Neural crest cell (in vitro differentiated cells): ENCODE measurements at places on chromosomes 16 and 17. TPM values are rescaled to one million over a fixed set of nuclear protein-coding genes. Genes with fewer than 3 reads are reported as not detected.

DNA sequence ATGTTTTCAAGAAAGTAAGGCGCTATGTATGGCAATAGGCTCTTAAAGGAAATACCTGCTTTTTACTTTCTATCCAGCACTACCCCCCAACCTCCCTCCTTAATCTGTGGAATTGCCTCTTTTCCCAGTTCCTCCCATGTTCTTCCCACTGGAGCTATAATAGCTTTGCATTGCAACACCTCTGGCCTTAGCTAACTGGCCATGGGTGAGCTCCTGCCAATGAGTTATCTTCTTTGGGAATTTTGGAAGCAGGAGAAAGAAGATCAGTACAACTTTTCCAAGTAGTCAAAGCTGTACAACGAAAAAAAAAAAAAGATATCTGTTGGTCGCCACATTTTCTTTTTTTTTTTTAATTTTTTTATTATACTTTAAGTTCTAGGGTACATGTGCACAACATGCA, 398.0 kb downstream of the NPIPA8 start:
- DNase-seq: no peak

- no peak for DNase-seq
Observed at GRCh38 chr17:6843241-6843880, 11.8 kb upstream of the TEKT1 start.

DNA sequence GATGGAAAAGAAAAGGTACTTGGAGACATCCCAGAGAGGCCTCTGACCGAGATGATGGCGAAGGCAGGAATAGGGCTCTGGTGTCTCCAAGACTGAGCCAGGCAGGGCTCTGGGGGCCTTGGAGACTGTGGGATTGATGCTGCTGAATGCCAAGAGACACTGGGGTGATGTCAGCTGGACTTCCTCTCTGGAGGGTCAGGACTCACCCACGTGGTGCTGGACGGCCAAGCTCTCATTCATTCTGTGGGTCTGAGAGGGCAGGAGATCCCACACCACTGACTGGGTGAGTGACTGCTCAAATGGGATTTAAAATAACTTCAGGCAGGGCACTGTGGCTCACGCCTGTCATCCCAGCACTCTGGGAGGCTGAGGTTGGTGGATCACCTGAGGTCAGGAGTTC, 64.8 kb downstream of the NT5M start:
- DNase-seq: no peak

DNA sequence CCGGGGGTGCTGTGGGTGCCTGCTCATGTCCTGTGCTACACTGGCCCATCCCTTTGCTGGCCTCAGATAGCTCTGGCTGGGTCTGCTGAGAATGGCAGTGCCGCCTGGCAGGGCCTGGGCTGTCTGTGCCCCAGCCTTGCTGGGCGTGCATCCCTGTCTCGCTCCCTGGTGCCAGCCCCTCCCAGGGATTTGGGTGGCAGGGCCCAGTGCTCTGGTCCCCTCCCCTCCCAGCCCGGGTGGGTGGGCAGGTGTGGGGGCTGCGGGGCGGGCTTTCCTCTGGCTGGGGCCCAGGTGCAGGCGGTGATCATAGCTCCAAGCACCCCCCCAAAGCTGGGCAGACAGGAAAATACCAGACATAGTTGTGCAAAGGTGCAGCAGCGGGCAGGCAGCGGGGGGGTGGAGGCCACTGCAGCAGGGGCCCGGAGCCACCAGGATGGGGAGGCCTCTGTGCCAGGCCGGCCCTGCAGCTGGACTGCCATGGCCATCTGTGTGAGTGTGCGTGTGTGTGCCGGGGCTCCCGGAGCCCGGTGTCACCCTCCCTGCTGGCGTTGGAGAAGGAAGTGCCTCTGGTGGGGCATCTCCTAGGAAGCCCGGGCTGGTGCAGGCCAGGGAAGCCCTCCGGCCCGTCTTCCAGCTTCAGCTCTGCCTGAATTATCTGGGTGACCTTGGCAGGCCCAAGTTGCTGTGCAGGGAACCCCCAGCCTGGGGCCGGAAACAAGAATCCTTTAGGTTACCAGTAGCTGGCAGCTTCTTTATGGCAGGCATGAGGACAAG, 7.4 kb downstream of the GLIS2 start:
- no peak for DNase-seq

DNA sequence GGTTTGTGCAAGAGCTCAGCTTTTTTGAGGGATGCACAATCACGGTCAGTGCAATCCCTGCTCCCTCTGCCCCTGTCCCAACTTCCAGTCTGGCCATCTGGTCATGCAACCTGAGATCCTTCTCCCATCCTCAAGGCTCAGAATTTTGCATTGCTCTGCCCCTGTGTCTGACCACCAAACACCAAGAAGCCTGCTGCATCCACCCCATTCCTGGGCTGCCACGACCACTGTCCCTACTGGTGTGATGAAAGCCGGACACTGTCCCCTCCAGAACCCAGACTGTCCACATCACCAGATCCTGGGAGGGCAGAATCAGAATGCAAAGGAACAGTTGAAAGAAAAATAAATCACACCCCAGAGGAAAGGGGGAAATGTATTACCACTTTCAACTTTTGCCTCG, 231.0 kb downstream of the C16orf78 start:
- DNase-seq: no peak

- DNase-seq: no peak
Observed at GRCh38 chr16:24728891-24729242, 584 bp upstream of the TNRC6A start.

GRCh38 chr16:74219706-74220105, 76.9 kb upstream of the PSMD7 start:
- no peak for DNase-seq

- no peak for DNase-seq
Observed at GRCh38 chr17:71335212-71335611, 785.6 kb upstream of the SOX9 start.

GRCh38 chr17:67491681-67492024, 114.6 kb downstream of the PITPNC1 start:
- DNase-seq: no peak

DNA sequence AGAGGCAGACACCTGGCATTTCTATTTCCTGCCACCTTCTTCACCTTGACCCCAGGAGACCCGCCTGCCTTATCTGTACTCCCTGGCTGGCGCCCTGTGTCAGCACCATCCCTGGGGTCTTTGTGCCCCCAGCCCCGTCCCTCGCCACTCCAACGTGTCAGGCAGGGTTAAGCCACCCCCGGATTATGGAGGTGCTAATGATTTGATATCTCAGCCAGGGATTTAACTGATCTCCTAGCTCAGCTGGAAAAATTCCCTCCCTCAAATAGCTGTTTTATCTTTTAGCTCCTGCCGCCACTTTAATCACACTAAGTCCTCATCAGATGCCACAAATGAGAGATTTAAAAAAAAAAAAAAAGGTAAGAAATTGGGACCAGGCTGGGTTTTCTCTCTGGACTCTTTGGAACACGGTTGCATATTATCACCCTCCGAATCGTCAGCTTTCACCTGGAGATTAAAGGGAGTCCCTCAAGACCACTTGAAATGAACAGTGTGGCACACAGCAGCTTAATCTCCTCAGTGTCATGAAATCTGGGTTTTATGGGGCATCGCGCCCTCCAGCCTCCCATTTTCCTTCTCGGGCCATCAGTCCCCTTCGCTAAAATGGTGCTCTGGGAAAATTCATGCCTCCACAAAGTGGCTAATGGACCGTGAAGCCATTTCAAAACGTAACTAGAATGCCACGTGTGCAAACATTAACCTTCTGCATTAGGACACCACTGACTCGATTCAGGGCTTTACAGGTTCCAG, 26.2 kb upstream of the WFDC1 start:
- DNase-seq: no peak

DNA sequence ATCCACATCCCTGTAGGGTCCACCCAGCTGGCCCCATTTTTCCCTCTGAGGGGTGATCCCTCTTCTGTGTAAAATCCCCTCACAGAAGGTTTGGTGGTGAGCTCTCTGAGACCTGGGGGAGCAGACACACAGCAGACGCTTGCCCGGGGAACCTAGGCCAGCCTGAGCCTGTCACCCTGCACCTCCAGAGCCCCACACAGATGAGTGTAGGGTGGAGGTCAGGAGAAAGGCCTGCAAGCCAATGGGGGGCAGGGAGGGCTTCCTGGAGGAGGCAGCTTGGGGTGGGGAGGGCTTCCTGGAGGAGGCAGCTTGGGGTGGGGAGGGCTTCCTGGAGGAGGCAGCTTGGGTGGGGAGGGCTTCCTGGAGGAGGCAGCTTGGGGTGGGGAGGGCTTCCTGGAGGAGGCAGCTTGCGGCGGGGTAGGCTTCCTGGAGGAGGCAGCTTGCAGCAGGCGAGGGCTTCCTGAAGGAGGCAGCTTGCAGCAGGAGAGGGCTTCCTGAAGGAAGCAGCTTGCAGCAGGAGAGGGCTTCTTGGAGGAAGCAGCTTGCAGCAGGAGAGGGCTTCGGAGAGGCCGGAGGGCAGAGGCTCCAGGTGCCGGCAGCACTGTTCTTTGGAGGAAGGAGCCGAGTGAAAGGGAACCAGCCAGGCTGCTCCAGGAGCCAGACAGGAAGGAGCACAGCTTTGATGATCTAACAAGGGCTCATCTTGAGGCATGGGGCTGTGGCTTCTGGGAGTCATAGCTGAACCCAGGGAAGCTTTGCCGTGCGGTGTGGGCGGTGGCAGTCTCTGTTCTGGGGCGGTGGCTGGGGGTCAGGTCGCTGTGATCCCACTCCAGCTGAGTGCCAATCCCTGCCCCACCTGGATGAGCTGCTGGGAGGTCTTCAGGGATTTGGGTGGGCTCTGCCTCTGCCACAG, 83.7 kb upstream of the ZNF469 start:
- no peak for DNase-seq

DNA sequence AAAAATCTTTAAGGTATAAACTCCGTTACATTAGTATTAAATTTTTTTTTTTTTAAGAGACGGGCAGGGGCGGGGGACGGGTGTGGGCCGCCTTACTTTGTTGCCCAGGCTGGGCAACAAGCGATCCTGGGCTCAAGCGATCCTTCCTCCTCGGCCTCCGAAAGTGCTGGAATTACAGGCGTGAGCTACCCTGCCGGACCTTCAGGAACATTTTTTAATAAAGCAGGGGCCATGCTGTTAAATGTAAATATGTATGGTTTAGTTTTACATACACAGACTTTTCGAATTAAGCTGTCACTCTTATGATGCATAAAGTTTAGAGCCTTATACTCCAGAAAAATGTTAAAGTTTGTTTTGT, 2.4 kb downstream of the PPM1D start:
- DNase-seq: no peak

The RND2 gene
- total RNA-seq: 15.3 and 17.8 TPM in 2 replicates

The VKORC1 gene
- 62.4 and 70.1 TPM in 2 replicates for total RNA-seq

The ADAMTS18 gene
- 0.12 TPM in 1 of 2 replicates, not detected in the other for total RNA-seq

The HEATR9 gene
- not detected in 2 replicates for total RNA-seq

The SGCA gene
- not detected in 2 replicates for total RNA-seq

The NT5C gene
- 68.0 and 70.2 TPM in 2 replicates for total RNA-seq

The RMI2 gene
- 39.6 and 41.9 TPM in 2 replicates for total RNA-seq

The ZNF18 gene
- total RNA-seq: 7.5 and 8.1 TPM in 2 replicates
